Central memory CD8-positive, alpha-beta T cell (primary cell): ENCODE measurements at places on chromosomes 16 and 17.

DNA sequence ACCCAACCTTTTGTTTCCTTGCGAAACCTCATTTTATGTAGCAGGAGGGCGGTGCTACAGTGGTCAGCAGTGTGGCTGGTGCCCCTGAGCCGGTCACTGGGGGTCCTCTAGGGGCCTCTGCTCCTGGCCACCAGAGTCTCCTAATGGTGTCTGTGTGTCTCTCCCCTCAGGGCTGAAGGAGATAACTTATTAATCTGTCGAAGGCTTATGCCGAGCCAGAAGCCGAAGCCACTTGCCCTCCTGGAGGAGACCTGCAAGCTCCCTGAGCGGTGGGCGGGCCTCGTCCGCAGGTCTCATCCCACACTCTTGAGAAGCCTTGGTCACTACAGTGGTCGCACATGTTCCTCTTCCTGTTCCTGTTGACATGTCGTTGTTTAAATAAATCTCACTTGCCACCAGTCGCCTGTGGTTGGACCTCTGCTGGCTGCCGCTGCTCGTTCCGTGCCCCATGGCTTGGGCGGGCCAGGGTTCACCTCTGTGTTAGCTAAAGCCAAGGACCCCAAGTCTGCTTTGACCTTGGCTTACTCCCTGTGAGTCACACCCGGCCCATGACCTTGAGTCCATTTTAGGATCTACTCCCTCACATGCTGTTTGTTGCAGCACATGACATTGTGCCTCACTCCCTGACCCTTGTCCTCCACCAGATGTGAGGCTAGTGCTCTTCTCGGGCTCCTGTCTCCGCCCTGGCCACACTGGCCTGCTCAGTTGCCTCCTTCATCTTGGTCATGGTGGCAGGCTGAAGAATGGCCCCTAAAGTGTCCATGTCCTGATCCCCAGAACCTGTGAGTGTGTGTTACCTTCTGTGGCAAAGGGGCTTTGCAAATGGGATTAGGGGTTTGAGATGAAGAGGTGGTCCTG lies 38.7 kb upstream of the AQP8 start:
- no peak for DNase-seq

DNA sequence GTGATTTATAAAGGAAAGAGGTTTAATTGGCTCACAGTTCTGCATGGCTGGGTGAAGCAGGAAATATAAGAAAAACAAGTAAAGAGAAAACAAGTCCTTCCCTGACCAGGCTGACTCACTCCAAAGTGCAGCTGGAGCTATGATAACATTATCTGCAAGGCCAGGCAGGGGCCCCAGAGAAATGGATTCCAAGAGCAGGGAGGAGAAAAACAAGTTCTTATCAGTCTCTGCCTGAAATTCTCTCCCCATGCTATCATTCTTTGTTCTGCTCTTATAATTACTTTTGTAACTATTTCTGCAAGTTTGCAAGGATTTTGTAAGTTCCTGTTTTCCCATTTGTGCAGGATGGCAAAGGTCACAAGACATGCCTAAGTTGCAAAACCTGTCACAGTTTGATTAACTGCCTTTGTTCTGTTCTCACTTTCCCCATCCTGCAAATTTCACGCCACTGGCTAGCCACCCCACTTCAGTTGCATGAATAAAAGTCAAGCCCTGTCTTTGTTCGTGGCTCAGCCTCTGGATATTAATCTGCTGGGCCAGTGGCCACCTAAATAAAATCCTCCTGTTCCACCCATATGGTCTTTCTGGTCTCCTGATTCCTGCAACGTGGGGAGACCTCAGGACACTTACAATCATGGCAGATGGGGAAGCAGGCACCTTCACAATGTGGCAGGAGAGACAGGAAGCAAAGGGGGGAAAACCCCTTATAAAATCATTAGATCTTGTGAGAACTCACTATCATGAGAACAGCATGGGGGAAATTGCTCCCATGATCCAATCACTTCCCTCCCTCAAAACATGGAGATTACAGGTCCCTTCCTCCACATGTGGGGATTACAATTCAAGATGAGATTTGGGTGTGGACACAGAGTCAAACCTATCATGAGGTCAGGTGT lies 13.1 kb downstream of the ABCA9 start:
- no peak for DNase-seq

GRCh38 chr17:44448412-44448811 lies 54.8 kb downstream of the GPATCH8 start:
- no peak for DNase-seq

DNA sequence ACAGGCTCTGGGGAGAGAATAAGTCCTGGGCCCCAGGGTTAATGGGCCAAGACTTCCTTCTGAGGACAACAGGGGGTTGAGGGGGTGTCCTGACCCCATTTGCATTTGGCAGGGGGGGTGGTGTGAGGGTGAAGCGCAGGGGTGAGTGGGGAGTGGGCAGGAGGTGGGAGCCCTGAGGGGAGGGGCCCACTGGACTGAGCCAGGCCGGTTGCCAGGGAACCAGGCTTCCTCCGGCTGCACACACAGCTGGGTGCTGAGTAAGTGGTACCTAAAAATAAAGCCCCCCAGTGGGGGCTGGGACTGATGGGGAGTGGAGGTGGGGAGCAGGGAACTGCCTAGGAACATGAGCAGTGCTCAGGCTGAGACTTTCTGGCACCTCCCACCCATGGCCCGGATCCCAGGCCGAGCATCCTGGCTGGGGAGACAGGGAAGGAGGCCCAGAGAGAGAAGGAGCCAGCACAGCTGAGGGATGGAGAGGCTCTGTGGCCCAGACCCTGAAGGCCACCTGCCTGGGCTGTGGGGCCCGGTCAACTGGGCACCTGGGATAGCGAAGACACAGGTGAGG lies 7.5 kb upstream of the RASD1 start:
- no peak for DNase-seq

DNA sequence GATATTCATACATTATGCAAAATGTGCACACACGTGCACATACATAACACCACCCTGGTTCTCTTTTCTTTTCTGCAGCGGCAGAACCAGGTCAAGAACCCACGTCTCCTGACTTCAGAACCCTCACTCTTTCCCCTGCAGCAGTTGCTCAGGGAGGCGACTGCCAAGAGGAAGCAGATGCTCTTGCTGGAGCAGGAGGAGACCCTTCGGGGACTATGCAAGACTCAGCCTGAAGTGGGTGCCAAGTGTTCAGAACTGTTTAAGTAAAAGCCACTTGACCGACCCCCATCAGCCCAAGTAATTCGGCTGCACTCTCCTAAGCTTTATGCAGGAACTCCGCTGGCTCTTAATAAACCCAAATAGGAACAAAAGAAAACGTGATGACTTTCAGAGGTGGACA lies 193.8 kb downstream of the SLC39A11 start:
- no peak for DNase-seq
